ENCODE measurements at places on chromosomes 5 and 9.

DNA sequence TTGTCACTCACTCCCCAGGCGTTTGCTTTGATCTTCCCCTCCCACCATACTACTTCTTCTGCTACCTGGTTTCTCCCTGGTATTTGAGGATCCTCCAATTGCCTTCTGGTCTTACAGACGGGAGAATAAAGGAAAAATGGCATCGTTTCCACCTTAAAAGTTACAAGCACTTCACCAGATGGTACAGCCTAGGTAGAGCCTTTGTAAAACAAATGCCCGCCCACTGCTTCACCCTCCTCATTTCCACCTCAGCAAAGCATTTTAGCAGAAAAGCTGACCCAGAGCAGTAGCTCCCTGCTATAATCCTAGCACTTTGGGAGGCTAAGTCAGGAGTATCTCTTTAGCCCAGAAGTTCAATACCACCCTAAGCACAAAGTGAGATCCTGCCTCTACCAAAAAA, 5.1 kb upstream of the ANXA2R start:
- no peak for DNase-seq

DNA sequence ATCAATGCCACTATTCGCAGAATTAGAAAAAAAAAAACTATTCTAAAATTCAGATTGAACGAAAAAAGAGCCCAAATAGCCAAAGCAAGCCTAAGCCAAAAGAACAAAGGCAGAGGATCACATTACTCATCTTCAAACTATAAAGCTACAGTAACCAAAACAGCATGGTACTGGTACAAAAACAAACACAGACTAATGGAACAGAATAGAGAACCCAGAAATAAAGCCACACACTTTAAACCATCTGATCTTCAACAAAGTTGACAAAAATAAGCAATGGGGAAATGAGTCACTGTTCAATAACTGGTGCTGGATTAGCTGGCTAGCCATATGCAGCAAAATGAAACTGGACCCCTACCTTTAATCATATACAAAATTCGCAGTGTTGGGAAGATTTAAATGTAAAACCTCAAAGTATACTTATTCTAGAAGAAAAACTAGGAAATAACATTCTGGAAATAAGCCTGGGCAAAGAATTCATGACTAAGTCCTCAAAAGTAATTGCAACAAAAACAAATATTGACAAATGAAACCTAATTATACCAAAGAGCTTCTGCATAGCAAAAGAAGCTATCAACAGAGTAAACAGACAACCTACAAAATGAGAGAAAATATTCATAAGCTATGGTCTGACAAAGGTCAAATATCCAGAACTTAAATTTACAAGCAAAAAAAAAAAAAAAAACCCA, 153.7 kb downstream of the NDUFS4 start:
- no peak for DNase-seq

DNA sequence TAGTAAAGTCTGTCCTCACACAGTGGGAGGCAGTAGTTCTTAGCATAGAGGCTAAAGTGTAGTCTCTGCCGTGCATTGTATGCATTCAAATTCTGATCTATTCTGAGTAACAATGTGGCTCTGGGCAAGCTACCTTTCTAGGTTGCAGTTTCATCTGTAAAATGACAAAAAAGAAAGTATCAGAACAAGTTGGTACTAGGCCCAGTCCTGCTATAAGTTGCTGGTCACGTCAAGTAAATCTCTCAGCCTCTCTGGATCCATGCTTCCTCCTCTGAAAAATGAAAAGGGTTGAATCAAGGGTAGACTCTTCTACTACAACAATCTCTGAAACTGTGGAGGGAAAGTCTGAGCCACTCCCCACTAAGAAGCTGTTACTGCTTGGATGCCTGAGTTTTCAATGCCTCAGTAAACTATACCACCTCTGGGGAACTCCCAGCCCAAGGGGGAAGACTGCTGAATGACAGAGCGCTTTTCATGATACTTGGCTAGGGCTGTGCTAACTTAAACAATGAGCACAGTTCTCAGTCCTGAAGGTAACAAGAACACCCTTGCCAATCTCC, 34.5 kb upstream of the SPARC start:
- DNase-seq, result no peak

DNA sequence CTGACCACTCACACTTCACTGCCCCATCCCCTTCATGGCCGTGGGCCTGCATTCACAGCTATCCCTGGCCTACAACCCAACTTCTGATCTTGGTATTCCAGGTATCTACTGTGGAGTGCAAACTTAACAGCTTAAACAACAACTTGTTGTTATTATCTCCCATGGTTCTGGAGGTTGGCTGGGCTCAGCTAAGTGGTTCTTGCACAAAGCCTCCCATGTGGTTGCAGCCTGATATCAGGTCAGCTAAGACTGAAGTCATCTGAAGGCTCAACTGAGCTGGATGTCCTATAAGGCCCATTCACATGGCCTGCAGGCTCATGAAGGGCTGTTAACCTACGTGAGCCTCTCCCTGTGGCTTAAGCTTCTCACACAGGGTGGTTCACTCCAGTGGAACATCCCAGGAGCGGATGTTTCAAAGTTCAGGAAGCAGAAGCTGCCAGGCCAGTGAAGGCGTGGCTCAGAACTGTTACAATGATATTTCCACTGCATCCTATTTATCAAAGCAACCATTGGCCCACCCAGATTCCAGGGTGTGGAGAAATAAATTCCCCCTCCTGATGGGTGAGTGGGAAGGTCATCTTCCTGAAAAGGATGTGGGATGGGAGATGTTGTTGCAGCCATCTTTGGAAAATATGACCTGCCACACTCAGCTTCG, 30.0 kb upstream of the TRIO start:
- no peak for DNase-seq

DNA sequence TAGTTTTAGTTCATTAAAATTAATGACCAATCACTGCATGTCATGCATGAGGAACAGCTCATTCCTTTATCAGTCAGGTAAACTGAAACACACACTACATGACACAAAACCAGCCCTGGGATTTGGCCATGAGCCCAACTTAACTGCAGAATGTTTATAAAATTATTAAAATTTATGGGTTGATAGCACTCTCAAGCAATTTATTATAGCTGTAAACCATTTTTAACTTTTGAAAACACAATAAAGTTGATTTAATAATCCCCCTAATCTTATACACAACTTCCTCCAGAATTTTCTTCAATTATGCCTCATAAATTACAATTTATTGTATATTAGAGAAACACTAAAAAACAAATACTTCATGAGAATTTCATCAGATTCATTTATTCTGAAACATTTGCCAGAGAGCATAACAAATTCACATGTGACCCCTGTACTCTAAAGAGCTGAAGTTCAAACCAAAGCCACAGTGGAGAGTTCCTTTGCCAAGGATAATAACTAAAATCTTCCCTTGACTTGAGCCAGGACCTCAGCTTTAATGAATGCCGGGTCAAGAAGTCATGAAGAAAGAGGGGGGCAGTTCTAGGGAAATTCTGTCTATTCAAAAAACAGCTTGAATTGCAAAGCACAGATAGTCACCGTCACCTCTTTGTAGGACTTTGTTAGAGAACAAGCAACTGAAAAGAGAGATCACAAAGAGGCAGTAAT, 763.7 kb upstream of the GRAMD2B start:
- DNase-seq, result no peak

DNA sequence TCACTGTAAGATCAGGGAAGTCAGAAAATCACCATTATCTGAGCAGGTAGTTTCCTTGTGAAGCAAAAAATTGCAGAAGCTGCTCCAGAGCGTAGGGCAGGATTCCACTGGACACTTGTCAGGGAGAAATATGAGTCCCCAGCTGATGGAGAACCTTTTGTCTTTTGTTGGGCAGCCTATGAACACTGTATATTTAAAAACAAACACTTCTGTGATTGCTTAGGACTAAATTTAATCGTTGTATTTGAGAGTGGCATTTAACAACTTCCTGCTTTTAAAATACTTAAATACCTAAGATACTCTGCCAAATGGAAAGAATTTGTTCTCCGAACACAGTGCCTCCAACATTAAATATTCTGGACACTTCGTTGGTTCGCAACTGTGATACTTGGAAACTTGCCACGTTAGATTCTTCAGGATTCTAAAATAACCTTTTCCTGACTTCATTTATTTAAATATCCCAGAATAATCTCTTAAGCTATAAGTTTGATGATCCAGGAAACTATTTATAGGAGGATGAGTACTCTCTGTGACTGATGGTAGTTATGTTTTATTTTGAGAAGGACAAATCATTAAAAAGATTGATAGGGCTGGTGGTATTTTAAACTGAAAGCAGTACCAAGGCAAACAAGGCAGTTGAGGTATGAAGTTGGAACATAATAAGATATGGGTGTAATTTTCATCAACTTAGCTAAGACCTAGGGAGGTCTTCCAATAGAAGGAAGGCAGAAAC, 2.7 kb upstream of the HSPA4 start:
- DNase-seq, result no peak

DNA sequence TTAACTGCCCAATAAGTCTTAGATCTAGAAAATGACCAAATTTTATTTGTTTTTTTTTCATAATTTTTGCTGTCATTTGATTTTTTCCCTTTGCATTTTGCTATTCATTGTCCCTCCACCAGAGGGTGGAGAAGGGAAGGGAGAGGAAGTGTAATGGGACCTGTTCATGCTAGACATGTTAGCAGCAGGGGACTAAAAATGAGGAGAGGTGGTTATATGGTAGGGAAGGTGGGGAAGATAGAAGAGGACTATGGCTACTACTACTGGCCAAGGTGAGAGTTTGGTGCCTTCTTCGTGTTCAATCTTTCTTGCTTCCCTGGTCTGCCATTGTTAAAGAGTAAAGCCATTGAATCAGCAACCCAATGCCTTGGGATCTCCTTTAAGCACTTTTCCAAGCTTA, 6.4 kb downstream of the GRIA1 start:
- DNase-seq, result peak; percentile 15

- DNase-seq, result no peak
These were observed 171.4 kb downstream of the MCTP1 start for GRCh38 chr5:95113489-95113888.

- no peak for DNase-seq
These were observed 3.7 kb downstream of the CARD19 start for GRCh38 chr9:93099551-93100275.

All from NCI-H2081 (cell line).